ENCODE measurements at places on chromosomes 11 and 22.

- DNase-seq: no peak
Observed at GRCh38 chr11:71251151-71251721, 1.1 kb downstream of the SHANK2 start.

GRCh38 chr11:65562788-65563187, 4.6 kb upstream of the LTBP3 start:
- DNase-seq: no peak

DNA sequence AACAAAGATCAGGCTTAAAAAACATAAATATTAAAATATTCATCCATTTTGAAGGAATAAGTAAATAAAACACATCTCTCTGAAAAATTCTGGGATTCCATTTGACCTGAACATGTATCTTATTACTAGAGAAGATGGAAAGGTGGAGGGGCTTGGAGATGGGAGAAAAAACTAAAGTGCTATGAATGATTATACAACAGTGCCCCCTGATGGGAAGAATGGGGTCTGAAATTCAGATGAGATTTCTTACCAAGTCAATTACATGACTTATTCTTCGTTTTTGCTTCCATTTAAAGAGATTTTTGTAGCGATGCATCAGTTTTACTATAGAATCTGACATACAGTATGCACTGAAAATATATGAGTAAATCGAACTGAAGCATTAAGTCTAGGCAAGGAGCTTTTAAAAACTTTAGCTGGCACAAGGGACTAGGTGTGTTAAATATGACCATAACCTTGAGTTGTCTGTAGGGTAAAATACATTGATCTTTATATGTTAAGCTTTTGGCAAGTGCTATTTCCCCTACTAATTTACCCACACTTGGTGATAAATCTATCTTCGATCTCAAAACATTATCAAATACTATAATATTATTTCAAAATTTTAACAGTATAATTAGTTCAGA, 718.8 kb downstream of the CNTN5 start:
- DNase-seq: peak; percentile 72

DNA sequence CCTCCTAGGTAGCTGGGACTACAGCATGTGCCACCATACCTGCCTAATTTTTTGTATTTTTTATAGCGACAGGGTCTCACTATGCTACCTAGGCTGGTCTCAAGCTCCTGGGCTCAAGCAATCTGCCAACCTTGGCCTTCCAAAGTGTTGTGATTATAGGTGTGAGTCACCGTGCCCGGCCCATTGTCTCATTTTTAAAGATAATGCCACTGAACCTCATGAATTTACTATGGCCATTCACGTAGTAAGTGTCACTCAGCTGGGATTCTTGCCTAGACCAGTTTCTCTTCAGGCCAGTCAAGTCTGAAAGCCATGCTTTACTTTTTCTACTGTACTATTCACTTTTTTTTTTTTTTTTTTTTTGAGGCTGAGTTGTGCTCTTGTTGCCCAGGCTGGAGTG, 22.4 kb downstream of the DEPDC5 start:
- no peak for DNase-seq

DNA sequence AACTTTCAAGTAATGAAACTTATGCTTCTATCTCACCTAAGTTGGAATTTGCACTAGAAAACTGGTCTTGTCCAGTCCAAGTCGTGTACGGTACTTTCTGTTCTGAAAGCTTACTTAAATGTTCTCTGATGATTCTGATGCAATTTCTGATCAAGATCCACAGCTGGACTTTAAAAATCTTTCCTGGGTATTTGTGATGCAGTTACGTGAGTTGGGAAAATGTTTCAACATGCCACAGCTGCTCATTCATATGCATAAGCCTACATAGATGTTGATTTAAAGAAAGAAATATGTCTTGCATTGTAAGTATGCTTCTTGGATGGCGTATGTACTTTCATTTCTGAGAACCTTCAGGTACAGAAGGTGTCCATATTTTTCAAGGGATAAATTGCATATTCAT, 493.7 kb upstream of the CCDC90B start:
- DNase-seq: no peak

GRCh38 chr11:116829525-116830183, at the start of gene APOC3:
Gene APOC3 (plus strand): TSS chr11:116829907. CDS start chr11:116830583, 676 bp downstream.
- DNase-seq: no peak

DNA sequence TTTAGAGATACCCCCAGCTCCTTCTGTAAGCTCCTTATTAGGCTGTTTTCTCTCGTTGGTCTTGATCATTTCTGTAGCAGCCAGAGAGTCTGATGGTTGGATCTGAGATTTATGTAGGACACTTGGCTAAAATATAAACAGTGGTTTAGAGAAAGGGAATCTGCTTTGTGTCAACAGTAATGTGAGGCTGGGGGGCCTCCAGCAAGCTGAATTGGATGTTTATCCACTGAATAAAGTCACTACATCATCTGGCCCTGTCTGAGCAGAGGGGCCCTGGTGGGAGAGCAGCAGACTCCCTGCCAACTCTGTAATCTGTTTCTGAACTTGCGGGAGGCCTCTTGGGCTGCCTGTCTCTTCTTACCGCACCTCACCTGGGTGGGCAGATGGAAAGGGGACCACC, 328.5 kb upstream of the PLET1 start:
- DNase-seq: no peak

- DNase-seq: no peak
Observed at GRCh38 chr11:134459246-134460061, 47.4 kb upstream of the B3GAT1 start.

GRCh38 chr11:120032766-120033390, 105.0 kb downstream of the TRIM29 start:
- no peak for DNase-seq

DNA sequence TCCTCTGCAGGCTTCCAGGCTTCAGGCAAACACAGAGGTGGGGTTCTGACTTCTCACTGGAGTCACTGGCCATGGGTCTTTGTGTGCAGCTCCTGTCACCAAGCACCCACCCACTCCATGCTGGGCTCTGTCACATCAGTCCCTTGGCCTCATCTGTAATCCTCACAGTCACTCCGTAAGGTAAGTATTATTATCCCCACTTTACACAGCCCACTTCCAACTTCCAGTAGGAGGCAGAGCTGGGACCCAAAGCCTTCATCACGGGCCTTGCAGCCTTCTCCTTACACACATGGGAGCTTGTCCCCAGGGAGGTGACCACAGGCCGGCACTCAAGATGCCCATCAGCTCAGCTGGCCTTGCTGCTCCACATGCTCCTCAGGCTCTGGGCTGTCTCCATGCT, 266.7 kb upstream of the B3GAT1 start:
- DNase-seq: no peak

GRCh38 chr22:21055564-21055834, 9.8 kb downstream of the LRRC74B start:
- no peak for DNase-seq

DNA sequence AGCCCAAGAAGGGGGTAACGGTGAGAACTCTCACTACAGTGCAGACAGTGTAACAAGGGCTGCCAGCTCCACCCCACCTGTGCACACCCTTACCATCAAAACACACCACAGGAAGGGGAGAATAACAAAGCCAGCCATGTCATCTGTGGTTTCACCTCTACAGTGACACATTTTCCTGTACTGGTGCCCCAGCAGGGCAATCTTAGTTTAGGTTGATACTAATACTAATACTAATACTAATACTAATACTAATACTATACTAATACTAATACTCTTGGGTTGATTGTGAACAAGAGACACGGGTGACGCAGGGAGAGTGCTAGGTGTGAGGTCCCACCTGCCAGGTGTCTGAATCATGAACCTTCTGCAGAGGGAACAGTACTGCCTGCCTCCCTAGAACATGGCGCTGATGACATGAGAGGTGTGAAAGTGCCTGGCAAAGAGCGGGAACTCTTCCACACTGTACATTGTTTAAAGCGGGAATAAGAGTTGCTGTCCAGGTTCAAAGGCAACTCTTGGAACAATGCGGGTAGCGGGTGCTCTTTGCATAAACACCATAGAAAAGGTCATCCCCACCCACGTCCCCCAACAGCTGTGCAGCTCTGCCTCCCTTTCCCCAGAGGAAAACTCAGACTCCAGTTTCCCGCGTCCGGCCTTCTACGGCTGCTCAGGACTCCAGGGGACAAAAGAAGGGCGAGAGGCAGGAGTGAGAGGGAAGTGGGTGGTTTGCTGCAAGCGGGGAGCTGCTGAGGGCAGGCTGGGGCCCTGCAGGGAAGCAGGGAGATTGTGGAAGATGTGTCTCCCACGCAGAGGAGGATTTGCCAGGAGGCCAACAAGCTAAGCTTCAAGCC, 25.0 kb upstream of the TMPRSS4 start:
- no peak for DNase-seq

DNA sequence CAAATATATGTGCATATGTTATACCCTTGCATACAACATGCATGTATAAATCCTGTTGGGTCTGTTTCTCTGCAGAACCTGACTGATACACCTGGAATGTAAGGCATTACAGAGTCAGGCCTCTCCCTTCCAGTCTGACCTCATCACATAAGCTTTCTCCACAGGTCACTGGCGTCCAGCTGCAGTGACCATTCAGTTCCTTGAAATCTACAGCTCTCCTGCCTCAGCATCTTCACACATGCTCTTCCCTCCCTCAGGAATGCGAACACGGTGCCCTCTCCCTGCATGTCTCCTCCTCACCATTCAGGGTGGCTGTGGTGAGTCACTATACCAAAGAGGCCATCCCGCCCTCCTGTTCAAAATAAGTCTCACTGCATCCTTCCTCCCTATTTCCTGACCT, 657.8 kb upstream of the B3GAT1 start:
- DNase-seq: no peak

DNA sequence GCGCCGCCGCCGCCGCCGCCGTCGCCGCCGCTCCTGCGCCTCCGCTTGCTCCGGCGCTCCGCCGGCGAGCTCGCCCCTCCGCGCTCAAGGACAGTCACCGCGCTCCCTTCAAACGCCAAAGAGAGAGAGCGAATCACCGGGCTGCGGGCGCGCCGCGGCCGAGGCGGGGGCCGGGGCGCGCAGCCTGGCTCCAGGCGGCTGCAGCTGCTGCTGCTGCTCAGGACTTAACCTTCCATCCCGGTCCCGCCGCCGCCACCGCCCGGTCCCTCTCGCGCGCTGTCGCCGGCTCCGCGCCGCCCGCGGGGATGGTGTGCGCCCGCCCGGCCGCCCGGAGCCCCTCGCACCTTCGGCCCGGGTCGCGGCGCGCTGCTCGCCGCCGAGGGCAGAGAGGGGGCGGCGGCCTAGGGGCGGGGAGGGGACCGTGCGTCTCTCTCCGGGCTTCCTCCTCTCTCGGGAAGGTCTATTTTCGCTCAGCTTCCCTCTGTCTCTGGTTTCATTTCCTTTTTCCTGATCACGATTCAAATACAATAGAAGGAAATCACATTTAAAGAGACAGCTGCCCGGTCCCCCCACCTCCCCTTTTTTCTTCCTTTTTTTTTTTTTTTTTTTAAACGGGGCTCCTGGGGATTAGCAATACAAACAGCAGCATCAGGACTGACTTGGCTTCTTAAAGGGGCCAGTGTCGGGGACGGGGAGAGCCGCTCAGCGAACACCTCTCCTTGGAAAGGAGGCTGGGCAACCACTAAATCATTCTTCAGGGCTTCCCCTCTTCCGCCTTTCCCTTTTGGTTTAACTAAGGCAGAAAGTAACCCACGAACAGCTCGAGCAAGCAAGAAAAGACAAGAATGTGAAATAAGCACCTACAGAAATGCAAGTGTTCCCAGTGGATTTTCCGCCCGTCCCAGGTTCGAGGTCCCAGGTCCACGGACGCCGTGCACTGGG, 22.1 kb downstream of the LMO2 start:
- DNase-seq: peak; percentile 25

GRCh38 chr22:20180640-20181039, 29.8 kb upstream of the CCDC188 start:
- DNase-seq: no peak

GRCh38 chr11:1529286-1529685, 42.7 kb upstream of the MOB2 start:
- no peak for DNase-seq

DNA sequence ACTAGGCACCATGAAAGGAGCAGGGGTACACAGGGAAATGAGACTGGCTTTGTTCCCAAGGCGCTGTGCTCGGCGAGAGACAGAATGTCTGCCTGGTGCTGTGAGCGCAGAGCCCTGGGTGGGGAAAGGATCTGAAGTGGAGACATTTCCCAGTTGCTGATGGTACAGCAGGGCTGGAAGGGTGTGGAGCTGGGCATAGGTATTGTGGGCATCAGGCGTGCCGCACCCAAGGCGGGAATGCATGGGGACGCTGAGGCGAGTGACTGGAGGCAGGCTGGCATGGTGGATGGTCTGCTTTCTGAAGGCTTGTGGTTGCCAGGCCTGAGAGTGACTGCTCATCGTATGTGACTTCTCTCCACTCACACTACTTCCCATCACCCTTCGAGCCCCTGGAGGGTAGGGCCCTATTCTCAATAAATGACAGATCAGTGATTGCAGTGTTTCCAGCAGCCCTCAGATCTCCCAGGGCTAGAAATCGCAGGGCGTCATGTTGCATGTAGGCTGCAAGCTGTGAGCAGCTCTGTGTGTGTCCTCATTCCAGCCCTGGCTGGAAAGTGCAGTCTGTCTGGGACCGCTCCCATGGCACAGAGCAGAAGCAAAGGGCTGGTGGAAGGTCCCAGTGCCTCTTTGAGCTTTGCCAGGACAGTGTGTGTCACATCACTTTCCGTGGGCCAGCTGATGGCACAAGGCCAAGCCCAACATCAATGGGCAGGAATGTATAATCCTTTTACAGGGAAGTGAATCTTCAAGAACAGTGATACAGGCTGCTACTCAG, 67.7 kb downstream of the TBC1D22A start:
- DNase-seq: peak; percentile 87
